ENCODE measurements at places on chromosomes 1 and 21.

DNA sequence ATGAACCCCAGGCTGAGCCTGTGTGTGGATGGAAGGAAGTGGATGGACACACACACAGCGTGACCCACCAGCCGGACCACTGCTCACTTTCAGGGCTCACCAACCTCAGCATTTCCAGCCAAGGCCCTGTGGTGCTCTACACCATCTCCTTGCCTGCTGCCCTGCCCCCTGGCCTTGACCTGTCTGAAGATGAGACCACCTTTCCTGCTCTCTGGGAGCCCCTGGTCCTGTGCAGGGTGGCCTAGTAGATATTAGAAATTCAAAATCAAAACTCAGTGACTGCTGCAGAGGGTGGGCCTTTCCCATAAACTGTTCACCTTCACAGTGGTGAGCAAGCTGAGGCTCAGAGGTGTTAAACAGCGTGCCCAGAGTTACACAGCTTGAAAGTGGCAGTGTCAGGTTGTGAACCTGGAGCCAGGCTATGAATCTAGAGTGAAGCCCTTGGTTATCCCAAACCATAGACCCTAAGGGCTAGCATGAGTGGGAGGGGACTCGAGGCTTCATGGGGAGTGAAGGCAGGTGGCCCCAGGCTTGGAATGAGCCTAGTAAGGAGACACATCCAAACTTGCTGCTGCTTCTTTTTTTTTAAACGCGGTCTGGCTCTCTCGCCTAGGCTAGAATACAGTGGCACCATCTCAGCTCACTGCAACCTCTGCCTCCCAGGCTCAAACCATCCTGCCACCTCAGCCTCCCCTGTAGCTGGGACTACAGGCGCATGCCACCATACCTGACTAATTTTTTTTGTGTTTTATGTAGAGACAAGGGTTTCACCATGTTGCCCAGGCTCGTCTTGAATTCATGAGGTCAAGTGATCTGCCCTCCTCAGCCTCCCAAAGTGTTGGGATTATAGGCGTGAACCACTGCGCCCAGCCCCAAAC is 41.5 kb downstream of the MAN1C1 start:
- DNase-seq: no peak

- peak; percentile 81 for DNase-seq
These were observed 1.5 kb downstream of the RPS6KA1 start for GRCh38 chr1:26530895-26531598.

DNA sequence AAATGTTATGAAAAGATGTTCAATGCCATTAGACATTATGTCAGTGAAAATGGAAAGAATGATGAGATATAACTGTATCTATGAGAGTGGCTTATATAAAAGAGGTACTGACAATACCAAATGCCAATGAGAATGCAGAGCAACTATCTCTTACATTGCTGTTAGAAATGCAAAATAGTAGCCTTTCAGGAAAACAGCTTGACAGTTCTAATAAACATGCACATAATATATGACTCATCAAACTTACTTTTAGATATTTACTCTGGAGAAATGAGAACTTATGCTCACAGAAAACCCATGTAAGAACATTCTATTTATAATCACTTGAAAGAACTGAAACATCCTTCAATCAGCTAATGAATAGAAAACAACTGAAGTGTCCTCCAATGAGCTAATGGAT is 996.7 kb upstream of the ADGRL4 start:
- no peak for DNase-seq

DNA sequence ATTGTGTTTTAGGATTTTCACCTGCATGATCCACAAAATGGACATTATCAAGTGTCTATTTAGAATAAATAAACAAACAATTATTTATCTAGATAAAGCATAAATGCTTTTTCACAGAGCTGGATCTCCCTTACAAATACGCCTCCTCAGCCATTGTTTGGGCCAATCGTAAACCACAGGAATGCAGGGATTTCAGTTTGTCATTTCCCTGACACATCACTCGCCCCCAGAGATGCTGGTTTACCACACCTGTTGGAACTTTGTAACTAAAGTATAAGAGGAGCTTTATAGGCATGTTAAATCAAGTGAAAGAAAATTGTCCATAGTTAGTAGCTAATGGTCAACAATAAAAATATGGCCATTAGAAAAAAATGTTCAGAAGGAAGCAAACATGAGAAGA is 40.3 kb downstream of the GPR88 start:
- no peak for DNase-seq

- no peak for DNase-seq
These were observed 98.4 kb upstream of the KIAA1614 start for GRCh38 chr1:180814258-180814657.

DNA sequence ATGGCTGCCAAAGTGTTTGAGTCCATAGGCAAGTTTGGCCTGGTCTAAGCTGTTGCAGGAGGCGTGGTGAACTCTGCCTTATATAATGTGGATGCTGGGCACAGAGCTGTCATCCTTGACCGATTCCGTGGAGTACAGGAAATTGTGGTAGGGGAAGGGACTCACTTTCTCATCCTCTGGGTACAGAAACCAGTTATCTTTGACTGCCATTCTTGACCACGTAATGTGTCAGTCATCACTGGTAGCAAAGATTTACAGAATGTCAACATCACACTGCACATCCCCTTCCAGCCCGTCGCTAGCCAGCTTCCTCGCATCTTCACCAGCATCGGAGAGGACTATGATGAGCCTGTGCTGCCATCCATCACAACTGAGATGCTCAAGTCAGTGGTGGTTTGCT is 215.8 kb upstream of the JUN start:
- no peak for DNase-seq

GRCh38 chr21:36159356-36159921 is 2.8 kb downstream of the DOP1B start:
- no peak for DNase-seq

GRCh38 chr21:41808094-41808493 is 41.2 kb upstream of the RIPK4 start:
- no peak for DNase-seq

GRCh38 chr1:29515170-29515955 is 279.0 kb downstream of the PTPRU start:
- DNase-seq: no peak

DNA sequence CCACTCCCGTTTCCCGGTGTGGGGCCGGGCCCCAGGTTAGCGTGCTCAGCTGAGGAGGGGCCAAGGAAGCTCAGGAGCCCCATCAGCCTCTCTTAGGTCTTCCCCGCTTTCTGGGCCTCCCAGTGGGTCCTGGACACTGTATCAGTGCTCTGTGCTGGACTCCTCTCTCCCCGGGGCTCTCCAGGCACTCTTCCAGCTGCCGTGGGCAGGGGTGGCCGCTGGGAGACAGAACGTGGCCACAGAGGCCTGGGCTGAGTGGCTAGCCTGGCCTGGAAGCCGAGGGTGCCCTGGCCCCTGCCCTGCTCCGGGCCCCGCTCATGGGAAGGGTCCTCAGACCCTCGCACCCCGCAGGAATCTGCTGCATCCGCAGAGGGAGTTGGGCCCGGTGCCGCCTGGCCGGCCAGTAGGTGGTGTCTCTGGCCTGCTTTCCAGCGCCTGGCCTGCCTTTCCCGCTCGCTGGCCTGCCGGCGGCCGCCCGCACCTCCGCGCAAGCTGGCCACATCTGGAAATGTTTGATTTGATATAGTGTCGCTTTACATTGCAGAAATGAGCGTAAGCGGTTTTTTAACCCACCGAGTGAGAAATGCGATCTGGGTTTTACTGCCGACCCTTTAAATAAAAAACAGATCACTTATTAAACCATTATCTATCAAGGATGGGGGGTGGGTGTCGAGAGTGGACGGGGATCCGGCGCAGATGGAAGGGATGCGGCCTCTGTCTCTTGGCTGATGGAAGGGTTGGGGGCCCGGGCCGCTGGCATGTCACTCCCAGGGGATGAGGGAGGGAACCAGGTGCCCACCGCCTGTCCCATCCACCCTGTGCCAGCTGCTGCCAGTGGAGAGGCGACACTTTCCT is 74.4 kb upstream of the TTC34 start:
- DNase-seq: no peak

DNA sequence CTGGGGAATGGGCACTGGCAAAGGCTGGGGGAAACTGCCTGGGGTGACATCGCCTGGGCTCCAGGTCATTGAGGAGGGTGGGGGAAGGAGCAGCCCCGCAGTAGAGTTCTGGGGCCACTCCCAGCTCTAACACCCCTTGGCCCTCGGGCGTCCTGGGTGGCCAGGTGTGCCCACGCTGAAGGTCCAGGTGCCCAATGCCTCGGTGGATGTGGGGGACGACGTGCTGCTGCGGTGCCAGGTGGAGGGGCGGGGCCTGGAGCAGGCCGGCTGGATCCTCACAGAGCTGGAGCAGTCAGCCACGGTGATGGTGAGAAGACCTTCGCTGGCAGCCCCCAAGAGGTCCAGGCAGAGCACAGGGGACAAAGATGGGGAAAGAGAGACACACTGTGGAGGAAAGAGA is 7.7 kb downstream of the NTRK1 start:
- DNase-seq: no peak

DNA sequence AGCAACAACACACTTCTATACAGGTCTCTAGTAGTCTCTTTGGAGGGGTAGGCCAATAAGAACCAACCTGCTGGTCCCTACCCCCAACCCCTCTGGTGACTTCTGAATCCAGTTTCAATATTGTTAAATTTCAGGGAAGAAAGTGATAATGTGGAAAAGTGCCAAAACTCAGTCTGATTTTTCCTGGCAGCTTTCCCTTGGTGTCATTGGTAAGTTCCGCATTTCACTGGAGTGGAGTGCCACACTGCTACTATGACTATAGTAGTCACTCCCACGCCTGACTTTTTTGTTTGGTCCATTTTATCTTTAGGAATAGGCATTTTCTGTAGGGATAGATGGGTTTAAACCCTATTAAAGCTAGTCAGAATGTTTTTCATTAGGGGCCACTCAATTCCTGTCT is 5.7 kb upstream of the ARID1A start:
- no peak for DNase-seq

DNA sequence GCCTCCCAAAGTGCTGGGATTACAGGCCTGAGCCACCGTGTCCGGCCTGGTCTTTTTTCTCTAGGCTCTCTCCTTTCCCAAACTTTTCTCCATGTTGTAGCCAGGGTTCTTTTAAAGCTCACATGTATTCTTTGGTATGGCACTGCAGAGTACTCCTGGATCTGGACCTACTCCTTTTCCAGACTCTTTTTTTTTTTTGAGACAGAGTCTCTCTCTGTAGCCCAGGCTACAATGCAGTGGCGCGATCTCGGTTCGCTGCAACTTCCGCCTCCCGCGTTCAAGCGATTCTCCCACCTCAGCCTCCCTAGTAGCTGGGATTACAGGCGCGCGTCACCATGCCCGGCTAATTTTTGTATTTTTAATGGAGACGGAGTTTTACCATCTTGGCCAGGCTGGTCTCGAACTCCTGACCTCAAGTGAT is 602 bp upstream of the MED18 start:
- no peak for DNase-seq

DNA sequence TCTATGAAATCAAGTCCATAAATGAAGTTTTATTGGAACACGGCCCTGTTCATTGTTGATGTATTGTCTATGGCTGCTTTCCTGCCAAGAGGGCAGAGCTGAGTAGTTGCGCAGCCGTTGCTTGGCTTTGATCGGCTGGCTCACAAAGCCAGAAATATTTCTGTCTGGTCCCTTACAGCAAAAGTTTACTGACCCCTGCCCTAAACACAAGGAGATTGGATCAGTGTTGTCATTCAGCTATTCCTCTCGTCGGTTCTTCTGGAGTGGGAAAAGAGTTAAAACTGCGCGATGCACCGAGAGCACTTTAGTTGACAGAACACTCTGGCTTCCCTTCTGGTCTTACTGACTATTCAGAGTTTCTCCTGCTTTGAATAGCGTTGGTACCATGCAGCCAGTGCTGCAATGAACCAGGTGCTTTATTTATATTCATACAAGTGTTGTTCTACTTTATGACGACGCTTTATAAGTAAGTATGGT is 868 bp downstream of the ZBTB40 start:
- no peak for DNase-seq

DNA sequence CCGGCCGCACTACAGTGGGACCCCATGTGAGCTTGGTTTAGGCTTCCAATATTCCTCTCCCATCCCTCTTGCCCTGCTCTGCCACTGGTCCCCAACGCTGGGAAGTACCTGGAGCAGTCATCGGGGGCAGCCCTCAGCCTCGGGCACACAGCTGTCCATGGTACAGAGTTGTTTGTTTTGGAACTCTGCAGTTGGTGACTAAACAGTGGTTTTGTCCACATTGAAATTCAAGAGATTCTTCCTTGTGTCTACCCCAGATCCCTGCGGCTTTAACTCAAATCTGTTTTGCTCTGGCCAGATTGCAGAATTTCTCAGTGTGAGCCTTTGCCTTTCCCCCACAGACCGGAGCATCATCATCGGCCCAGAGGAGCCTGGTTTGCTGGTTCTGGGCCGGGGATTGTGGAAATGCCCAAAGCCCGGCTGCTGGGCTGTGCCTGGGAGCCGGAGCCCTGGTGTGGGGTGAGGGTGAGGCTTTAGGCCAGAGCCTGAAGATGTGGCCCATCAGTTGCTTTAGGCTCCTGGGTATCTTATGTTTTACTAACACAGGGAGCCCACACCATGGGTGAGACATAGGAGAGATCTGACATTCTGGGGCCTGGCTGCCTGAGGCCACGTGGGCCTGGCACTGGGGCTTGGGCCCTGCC is 93.2 kb downstream of the ARHGEF10L start:
- no peak for DNase-seq

DNA sequence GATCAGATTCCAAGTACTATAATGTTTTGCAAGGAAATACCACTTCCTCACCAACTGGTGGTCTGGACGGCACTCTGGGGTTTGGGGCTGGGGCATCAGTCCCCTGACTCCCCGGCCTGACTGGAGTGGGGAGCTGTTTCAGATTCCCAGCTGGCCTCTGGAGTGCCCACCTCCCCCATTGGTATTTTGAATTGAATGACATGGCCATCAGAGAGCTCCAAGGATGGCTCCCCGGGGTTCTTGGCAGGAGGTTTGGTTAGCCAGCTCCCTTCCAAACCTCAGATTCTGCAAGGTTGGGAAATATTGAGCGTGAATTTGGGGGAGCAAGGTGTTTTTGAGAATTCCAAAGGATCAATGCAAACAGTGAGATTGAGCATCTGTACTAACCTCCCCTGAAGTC is 2.2 kb upstream of the INAVA start:
- DNase-seq: no peak

GRCh38 chr1:71582673-71583072 is 501.8 kb upstream of the ZRANB2 start:
- DNase-seq: no peak

GRCh38 chr1:21875621-21876063 is 61.5 kb downstream of the HSPG2 start:
- DNase-seq: no peak

GRCh38 chr1:246179401-246179800 is 327.7 kb downstream of the SMYD3 start:
- DNase-seq: no peak

DNA sequence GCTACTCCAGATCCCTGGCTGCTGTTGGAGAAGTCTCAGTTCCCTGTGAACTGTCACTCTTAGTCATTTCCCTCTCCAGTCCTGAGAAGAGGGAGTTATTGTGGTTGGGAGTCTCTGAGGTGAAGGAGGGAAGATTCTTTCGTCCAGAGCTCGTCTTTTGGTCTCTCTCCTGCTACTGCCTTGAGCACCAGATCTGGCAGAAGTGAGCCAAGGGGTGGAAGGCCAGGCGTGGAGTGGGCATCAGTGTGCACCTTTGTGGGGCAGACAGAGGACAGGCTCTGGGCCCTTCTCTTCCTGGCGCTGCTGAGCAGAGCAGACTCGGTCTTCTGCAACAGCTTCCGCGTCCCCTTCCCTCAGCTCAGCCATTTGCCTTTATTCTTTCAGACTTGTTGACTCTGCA is 19.1 kb downstream of the CLCN6 start:
- no peak for DNase-seq

- peak; percentile 75 for DNase-seq
These were observed 664 bp downstream of the FAM89A start for GRCh38 chr1:231039161-231040018.
